ENCODE measurements at places on chromosomes 1 and 21.

DNA sequence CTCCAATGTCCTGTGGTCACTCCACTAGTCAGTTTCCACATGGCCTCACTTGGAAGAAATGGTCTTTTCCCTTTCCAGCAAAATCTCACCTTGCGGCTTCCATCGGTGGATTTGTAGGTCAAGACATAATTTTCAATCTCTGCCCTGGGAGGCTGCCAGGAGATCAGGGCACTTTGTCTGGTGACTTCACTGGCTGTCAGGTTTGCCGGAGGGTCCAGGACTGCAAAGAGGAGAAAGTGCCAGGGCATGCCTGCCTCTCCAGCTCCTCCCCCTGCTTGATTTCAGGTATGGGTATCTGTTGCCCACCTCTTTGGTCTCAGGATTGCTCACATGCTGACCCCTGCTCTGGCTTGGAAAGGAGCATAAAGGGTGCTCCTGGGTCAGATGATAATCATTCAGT is 162.8 kb upstream of the KIAA0040 start:
- DNase-seq, result no peak

GRCh38 chr1:2384941-2385481 is 6.3 kb downstream of the MORN1 start:
- no peak for DNase-seq

DNA sequence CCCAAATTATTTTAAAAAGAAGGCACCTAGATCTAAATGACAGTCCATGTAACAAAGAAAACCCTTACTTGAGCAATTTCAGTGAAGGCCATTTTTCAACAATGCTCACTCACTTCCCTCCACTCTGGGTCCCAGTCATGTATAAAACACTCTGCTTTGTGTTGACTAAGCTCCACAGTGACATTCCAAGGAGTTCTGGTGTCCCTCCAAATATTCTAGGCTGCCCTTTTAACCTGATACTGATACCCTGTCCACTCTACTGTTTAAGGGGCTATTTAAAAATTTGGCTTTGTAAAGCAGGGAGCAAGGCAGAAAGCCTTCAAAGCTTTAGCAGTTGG is 73.6 kb downstream of the GNG12 start:
- no peak for DNase-seq

- no peak for DNase-seq
Measured at GRCh38 chr1:214847071-214847810, 235.3 kb upstream of the KCNK2 start.

DNA sequence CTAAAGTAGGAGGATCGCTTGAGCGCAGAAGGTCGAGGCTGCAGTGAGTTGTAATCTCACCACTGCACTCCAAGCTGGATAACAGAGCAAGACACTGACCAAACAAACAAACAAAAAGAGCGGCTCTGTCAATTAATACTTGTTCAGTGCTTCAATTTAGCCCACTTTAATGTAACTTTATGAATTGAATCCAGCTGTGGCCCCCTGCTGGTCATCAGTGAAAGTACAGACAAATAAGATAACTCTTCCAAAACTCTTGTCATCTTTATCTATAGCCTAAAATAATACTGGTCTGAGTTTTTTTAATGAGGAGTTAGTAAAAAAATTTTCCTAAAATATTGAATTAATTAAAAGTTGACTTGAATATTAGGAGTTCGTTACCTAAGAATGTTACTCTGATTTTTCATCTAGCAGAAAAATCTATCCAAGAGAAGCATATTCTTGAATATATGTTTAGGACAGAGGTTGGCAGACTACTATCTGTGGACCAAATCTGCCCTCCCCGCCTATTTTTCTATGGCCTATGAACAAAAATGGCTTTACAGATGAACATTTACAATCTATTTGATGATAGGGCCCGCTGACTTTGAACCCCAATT is 26.1 kb downstream of the ATP5PF start:
- DNase-seq, result peak; percentile 67

DNA sequence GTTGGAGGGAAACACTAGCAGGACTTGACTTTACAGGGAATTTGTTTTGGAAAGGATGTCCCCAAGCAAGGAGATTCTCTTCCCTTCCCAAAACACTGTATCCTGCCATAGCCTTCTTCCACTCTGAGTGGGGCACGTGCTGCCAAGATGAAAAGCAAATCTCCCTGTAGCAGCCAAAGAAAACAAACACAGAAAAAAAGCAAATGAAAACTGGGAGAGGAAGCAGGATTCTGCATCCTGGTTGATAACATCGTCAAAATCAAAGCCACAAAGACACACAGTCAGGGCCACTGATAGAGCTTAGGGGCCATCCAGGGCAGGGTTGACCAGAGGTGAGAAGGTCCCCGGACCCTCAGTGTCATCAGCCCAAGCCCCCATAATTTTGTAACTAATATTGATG is 16.0 kb upstream of the MTARC2 start:
- no peak for DNase-seq

GRCh38 chr1:239879321-239880170 is 212.1 kb upstream of the FMN2 start:
- no peak for DNase-seq

- no peak for DNase-seq
Measured at GRCh38 chr1:18121072-18121820, 13.6 kb downstream of the IGSF21 start.

GRCh38 chr1:243345205-243345604 is 89.4 kb downstream of the SDCCAG8 start:
- DNase-seq, result no peak

DNA sequence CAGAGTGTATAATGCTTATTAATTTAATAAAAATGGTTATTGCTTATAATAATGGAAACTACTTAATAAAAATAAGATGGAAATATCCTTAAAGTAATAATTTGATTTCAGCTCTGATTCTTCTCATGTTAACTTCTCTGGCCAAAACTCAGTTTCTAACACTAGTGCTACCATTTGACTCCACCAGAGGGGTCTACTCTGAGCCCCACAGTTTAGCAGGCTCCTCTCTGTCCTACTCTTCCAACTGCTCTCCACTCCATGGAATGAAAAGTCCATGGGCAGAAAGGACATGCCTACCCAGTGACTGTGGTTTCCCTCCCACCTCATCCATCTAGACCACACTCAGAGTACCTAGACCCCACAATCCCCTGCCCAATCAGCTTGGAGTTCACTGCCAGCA is 489.1 kb upstream of the CAMK1G start:
- DNase-seq, result no peak
